Activated CD8-positive, alpha-beta memory T cell treated with anti-CD3 and anti-CD28 coated beads for 48 hours (primary cell): ENCODE measurements at places on chromosomes 2 and 18.

DNA sequence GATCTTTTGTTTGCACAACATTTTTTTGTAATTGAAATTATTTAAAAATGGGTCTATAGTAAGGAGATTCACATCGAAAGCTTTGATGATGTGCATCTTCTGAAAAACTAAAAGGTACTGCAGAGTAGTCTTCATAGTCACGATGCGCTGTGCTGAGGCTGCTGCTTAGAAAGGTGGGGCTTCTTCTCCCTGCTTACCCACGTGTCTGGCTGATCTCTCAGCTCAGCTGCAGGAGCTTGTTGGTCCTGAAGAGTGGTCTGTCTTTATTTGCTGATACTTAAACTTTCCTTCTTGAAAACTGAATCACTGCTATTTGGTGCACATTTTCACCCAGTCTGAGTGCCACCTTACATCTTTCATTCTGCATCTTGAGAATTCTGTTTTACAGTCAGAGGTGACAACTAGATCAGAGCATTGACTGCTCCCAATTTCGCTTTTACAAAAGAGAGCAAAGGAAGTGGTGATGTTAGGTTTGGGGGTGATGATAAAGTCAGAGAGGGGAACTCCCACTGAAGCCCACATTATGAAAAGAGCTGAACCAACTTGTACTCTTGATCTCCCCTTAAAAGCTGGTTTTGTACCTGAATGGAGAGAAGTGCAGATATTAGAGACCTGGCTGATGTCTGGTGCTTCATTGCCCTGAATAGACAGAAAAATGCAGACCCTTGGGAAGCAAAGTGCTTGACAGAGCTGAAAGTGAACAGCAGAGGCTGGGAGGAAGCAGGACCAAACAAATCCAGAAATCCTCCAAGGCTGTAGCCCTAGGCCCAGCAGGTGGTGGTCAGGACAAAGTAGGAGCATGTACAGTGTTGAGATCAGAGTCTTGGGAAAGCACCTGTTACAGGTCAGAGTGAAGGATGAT, 984.5 kb downstream of the TSN start:
- DNase-seq: no peak

GRCh38 chr2:176558574-176559140, 289.4 kb downstream of the MTX2 start:
- no peak for DNase-seq

GRCh38 chr2:85748985-85749875, 4.6 kb upstream of the ATOH8 start:
- no peak for DNase-seq

DNA sequence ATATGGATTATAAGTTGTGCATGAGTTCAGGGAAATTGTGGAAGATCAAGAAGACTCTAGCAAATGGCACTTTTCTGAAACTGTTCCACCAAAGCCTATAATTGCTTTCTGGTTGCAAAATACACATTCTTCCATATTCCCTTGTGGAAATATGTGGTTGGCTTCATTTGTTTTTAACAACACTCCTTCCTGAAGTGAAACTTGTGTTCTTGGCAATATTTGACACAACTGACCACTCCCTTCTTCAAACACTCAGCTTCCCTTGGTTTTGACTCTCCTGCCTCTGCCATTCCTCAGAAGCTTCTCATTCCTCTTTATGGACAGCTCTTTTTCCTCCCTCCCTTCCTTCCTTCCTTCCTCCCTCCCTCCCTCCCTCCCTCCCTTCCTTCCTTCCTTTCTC, 192.3 kb downstream of the PMAIP1 start:
- DNase-seq: no peak

DNA sequence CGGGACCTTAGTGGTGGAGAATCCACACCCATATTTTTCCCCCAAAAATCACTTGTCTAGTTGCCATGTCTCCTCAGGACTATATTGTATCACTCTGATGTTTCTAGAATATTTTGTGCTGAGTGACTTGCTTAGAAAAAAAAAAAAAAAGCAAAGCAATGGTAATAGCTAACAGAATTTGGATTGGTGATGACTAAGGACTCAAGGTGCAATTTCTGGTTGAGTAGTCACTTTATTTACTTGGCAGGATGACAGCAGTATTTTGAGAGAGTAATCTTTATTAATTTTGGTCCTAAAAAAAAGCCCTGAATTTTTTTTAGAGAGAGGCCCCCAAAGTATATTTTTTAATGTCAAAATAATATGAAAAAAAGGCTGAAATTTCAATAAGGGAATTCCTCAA, 32.8 kb upstream of the MYO3B start:
- DNase-seq: no peak

GRCh38 chr2:196403471-196403870, 232.1 kb upstream of the STK17B start:
- no peak for DNase-seq

DNA sequence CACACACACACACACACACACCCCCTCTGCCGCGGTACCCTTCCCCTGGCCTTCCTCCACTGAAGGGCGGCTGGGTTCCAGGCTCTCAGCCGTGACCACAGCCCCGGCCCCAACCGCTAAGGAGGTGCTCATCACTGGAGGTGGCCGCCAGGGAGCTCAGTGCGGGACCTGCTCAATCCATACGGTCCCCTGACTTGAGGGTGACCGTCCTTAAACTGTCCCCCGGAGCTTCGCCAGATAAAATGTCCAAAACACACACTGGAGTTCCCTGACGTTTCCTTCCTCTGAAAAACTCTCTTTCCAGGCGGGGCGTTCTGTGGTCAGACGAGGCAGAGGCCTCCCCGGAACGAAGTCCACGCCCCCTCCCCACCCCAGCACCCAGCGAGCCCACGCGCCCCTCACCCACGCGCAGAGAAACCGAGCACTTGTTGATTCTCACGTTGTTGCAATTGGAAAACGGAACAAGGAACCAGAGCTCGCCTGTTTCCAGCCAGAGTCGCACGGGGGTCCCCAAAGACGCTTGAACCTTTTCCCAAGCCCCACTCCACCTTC, 1.4 kb downstream of the MBP start:
- DNase-seq: peak; percentile 29

- DNase-seq: no peak
Measured at GRCh38 chr2:107362993-107363392, 463.7 kb upstream of the RGPD4 start.

GRCh38 chr2:239676716-239677452, 276.1 kb upstream of the HDAC4 start:
- DNase-seq: no peak

DNA sequence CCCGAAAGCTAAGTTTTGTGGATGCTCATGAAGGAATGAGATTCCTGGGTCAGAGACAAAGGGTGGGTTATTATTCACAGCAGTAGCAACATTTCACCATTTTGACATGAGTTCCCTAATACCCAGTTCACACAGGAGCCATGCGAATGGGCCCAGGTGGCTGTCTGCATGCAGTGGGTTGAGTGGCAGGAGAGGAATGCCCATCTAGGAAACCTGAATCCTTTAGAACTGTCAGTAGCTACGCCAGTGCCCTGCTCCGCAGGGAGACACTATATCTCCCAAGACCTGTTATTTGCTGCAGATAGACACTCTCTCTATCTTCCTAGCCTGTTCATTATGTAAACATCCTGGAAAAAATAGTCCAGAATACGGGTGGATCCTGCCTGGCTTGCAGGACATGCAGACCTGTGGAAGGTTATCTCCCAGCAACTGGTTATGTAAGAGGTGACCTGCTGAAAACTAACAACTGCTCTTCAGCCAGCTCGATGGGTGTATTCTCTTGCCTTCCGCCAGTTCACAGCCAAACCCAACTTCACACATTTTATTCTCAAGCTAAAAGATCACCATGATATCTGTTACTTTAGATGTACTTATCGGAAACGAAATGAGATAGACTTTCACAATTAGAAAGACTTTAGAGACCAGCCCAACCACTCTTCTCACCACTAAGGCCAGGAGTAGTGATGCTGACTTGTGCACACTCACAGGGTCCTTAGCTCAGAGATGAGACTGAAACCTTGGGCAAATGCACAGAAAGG, 59.1 kb downstream of the MBP start:
- no peak for DNase-seq

DNA sequence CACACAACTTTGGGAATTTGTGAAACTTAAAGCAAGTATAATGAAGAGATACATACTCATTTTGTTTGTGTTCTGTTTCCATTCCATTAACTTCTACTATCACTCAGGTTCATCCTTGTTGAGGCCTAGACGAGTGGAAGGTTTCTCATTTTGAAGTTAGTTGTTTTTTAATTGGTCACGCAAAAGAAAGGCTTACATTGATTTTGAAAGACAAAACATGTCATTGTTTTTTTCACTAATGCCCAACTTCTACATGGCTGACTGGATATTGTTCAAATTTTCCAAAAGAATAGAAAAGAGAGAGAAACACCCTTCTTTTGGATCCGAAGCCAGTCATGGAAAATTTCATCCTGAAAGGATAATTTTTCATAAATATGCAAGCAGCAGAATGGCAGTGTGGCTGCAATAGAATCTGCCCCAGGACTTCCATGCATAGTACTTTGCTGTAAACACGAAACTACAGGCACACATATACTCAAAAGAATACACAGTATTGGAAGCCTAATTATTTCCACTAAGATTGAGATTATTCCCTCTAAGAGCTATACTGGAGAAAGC, 27.4 kb downstream of the PRKCE start:
- no peak for DNase-seq

DNA sequence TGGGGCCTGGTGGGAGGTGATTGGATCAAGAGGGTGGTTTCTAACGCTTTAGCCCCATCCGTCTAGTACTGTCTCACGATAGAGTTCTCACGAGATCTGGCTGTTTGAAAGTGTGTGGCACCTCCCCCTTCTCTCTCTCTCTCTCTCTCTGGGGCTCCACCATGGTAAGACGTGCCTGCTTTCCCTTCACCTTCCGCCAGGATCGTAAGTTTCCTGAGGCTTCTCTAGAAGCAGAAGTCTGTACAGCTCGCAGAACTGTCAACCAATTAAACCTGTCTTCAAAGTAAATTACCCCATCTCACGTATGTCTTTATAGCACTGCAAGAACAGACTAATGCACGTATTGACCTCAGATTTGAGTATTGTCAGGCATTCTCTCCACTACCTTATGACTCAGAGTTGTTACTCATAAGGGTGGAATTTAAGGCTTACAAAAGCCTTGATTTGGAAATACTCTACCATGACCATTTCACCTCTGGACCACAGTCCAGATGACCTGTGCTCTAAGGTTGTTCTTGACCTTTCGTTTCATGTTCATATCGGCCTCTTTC, 99.5 kb upstream of the AGAP1 start:
- no peak for DNase-seq

DNA sequence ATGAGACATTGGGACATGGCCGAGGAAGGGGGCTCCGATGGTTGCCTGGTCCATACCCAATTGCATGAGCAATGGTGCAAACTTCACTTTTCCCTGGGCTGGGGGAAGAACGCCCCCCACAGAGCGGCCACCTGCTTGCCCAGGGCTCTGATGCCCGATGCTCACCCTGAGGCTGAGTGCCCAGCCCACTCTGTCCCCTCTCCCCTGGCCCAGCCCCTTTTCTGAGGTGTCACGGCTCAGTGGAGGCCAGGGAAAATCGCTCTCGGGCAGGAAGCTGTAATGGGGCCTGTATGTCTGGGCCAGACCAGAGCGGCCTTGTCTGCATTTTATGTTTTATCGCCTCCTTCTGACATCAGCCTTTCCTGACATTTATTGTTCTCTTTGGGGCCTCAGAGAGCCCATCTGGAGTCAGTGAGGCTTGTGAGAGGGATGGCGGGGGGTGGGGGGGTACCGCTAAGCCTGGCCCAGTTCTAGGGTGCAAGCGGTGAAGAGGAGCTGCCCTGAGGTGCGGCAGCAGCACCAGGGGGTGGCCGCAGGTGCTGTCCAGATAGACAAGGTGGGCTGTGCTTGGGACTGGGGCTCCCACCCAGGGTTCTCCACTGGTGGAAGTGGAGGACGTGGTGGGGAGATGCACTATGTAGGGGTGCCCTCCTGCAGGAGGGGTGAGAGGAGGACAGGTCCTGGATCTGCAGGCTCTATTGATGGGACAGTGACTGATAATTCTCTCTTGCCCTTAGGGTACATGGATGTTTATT, 46.2 kb downstream of the INHBB start:
- no peak for DNase-seq
